Esophagus mucosa (tissue), 1 donor: ENCODE measurements at places on chromosomes 3 and 15. TPM values are rescaled to one million over a fixed set of nuclear protein-coding genes. Genes with fewer than 3 reads are reported as not detected.

DNA sequence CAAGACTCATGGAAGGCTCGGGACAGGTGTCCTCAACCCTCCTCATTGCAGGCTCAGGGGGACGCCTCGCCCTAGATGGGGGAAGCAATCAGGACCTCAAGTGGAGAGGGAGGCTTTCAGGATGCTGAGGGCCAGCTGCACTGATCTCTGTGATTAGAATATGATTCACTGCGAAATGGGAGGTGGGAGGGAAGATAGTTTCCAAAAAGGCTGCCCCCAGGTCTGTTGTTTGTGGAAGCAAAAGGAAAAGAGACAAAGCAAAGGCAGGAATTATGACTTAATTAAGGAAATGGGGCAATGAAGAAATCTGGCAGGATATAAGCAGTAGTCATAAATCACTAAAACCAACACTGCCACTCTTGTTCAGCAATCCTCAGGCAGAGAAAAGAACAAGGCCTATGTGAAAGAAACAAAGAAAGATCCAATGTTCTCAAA is 85.6 kb upstream of the ABHD17C start:
- ATAC-seq, result peak; percentile 53

GRCh38 chr3:124986192-124987143 is 51.9 kb upstream of the MUC13 start:
- ATAC-seq, result no peak

- no peak for ATAC-seq
These were observed 116.6 kb upstream of the CTDSPL start for GRCh38 chr3:37745076-37745475.

GRCh38 chr3:37301980-37302708 is 127.8 kb upstream of the LRRFIP2 start:
- no peak for ATAC-seq

IL17RE gene
- 12.9 TPM for total RNA-seq

GRCh38 chr3:188059351-188059750 is 94.6 kb upstream of the LPP start:
- ATAC-seq, result no peak

DNA sequence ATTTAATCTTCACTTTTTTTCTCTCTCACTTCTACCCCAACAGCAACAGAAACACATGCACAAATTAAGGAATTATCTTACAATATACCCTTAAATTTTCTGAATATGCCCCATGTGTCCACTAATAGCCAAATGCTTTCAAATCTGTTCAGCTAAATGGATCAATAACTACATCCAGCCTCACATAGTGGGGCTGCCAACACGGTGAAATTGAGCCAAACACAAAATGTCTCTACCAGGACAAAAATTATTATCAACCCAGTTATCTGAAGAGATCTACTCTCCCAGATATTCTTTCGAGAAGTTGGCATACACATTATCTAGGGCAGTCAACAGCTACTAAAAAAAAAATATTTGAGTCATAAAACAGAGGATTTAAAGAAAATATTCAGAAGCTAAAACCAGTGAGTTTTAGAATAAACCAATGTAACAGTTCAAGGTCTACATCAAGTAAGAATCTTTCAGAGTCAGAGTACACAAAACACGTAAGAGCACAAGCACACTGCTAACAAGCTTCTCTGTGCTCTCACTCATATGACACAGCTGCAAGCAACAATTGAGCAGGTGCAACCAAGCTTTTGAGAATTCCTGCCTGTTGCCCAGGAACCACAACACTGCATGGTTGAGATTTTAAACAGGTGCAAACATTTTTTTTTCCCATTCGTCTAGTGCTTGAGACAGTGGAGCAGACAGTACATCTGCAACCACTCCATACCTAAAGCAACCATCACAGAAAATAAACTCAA is 247.7 kb downstream of the ZBTB20 start:
- no peak for ATAC-seq

DNA sequence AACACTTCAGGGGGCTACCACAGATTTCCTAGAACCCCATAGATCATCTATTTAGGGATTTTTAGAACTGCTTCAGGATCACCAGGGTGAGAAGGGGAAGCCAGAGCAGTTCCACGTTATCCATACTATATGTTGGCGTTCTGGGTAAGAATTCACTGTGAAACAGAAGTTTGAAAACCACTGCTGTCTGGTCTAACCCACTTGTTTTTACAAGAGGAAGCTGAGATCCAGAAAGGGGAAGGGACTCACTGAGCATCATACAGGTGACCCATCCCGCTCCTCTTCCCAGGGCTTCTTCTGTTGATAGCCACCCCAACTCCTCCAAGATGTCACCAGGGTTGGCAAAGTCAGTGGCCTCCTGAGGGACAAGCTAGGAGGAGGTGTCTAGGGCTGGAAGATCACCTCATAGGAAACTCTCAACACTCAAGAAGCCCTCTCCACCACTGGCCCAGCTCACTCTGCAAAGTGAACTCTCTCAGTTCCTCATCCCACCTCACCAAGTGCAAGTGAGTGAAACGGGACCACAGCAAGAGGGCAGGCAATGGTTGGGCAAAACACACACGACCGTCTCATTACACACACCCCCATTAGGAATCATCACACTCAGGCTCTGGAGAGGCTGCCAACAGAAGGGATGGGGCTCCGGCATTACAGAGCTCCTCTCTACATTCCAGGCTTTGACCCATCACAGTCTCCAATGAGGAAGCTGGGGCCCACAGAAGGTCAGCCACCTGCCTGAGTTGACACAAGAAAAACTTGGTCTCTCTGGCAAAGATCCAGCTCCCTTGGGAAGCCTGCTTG is 1.8 kb downstream of the DAPK2 start:
- ATAC-seq, result no peak

- no peak for ATAC-seq
These were observed 985 bp downstream of the TEX9 start for GRCh38 chr15:56366211-56366610.

- ATAC-seq, result peak; percentile 72
These were observed 883 bp downstream of the RTP4 start for GRCh38 chr3:187369089-187369447.

DNA sequence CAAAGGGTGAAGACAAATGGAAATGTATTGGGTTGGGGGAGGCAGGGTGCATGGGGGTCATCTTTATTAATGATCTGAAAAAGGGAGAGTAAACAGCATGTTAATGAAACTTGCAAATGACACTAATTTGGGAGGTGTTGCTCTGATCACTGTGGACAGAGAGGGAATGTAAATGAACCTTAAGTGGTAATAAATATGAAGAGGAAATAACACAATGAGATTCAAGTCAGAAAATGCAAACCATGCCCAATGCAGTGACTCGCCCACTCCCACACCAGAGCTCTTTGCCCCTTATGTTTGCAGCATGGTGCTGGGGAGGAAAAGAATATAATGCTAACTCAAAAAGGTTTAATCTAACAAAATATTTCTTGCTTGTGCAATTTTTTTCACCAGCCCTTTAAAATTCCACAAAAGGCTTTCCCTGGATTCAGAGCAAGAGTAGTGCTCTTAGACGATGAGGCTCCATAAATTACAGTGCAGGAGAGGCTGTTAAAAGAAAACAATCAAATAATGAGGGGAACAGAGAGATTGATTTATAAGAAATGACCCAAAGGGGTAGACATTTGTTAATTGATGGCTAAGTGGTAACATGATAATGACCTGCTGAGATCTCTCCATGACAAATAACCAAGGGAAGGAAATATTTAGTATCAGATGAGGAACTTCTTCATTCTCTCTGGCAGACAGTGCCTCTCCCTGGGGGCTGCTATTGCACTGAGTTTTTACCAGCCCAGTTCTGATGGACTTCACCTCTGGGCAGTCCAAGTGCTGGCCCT is 210.0 kb upstream of the PPP2R3A start:
- ATAC-seq, result no peak

DNA sequence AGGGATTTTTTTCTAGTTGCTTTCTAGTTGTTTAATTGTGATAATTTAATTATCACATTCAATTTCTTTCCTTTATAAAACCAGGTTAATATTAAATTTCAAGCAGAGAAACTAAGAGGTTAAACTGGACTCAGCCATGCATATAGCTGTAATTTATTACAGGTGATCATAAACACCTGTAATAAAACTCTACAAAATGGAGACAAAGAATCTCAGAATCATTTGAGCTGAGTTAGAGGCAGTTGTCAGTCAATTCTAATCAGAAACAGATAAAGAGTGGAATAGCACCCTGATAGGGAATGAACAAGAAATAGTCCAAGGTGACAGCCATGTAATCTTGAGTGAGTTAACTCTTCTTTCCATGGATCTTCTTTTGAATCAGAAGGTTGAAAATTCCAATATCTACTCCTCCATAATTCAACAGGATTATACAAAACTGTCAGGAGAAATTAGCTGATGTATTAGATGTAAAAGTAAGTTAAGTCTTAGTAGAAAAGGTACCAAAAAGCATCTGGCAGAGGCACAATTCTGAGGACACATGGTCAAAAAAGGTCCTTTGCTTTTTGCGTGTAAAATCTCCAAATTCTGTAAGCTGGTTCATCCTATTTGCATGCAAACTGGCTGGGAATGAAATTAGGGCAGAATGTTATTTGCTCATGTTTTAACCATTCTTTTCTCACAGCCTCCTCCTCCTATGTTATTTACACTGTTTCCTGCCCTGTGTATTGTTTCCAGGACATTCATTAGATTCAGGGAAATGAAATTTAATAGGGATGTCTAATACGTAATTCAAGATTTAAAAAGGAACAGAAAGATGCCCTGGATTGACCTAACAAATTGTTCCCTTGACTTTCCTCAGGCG is 39.4 kb upstream of the B3GNT5 start:
- no peak for ATAC-seq

ITIH1 gene
- 0.12 TPM for total RNA-seq

TM4SF1 gene
- total RNA-seq, result 125 TPM

DNA sequence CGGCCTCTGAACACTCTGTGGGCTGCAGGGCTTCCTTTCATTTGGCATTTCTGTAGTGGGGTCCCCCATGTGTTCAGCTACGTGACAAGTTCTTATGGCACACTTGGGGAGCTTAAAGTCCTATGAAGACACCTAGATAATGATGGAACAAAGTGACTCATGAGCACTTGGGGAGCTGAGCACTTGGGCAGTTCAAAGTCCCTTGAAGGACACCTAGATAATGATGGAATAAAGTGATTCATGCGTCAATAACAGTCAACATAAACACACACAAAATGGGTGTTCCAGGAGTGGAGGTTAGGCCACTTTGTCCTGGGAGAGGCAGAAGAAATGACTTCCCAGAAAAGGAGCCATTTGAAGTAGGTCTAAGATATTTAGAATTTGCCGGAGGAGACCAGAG is 66.6 kb downstream of the LDHAL6B start:
- no peak for ATAC-seq

- no peak for ATAC-seq
These were observed 457.0 kb upstream of the ALCAM start for GRCh38 chr3:104909721-104910120.

SLC22A14 gene
- total RNA-seq, result 0.24 TPM

DNA sequence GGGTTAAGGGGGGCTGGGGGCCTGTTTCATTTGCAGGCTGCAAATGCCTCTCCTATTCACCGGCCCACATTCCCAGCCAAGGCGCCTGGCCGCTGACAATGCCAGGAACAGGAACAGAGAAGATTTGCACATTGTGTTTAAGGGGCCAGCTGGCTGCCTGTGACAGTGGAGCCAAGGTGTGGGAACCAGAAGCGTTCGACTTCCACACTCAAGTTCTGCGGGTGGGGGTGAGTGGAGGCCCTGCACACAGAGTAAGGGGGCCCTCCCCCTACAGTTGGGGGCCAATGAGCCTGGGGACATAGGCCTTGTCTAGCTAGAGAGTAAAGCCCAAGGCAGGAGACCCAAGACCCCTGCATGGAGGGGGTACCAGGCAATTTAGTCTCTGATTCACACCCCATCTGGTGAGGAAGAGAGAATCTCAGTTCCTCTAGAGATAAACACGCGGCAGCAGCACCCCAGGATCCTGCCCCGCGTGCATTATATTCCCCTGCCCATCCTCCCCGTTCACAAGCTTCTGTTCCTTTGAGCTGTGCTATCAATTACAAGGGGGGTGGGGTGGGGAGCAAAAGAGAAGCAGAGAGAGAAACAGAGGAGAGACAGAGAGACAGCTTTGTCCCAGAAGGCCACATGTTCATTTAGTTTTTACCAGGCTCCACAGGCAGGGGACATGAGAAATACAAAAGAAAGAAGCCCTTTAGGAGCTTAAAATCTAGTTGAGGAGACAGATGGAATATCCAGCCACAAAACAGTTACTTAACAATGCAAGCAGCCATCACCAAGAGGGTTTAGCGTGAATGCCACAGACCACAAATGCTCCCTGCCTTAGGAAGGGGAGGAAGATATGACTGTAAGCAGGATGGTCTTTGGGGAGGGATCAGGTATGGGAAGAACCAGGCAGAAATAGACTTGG is 9.2 kb downstream of the IGDCC3 start:
- ATAC-seq, result no peak

PPIP5K1 gene
- total RNA-seq, result 27.3 TPM

DNA sequence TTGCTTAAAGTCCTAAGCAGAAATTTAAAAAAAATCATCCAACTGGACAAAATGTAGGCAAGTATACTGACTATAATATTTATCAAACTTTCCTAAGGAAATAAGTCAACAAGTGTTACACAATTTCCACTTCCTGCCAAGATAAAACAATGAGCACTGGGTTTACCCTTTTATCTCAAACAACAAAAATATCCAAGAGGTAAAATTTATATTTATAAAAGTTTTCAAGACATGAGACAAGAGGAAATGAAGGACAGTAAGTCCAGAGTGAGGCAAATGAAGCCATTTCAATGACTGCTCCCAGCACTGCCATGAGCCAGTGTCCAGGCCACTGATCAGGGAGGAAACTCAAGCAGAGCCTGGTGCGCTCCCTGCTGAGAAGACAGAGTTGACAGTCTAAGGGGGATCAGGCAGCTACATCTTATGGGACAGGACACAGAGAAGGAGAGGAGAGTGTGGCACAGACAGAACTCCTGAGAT is 439.4 kb downstream of the RAP2B start:
- ATAC-seq, result no peak

- ATAC-seq, result no peak
These were observed 1439.2 kb downstream of the ZPLD1 start for GRCh38 chr3:103873897-103874545.

DNA sequence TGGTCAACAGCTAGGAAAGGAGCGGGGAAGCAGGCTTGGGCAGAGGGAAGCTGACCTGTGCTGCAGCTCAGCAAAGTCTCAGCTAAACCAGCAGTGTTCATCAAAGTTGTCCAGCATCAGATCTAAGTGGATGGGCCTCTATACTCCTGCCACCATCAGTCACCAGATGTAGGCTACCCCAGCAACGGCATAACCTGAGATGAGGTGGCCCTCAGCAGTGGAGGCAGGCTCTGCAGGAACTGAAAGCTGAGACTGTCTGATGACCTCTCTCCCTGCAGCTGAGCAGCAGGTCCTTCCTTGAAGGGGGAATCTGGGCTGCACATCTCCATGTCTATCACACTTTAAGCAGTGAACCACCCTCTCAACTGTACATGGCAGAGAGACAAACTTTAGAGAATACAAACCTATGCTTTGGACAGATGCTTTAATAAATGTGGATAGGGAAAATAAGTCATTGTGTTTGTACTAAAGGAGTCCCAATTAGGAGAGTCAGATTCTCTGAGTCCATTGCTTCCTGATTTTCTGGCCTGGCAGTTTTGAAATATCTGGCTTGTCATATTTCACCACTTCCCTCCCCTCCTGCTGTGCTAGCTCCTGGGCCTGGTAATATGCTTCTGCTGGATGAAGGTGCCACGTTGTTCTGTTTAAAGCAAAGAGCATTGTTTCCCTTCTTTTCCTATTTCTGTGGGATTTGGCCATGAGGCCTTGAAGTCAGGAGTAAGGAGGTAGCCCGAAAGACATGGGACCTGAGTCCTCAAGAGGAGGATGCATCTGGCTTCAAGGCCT is 11.1 kb upstream of the PSTPIP1 start:
- no peak for ATAC-seq
